ENCODE measurements at places on chromosomes 2 and 18.

- DNase-seq: no peak
Observed at GRCh38 chr18:44507729-44508325, 172.9 kb upstream of the SETBP1 start.

- no peak for DNase-seq
Observed at GRCh38 chr2:207253666-207254345, 88.1 kb upstream of the KLF7 start.

- DNase-seq: no peak
Observed at GRCh38 chr2:170685591-170685990, 29.5 kb upstream of the SP5 start.

- no peak for DNase-seq
Observed at GRCh38 chr18:57995331-57995730, 48.7 kb upstream of the NEDD4L start.

GRCh38 chr2:42425697-42426096 is 64.7 kb upstream of the COX7A2L start:
- DNase-seq: no peak

- DNase-seq: no peak
Observed at GRCh38 chr2:128597121-128597762, 278.6 kb upstream of the HS6ST1 start.

- peak; percentile 15 for DNase-seq
Observed at GRCh38 chr18:70489986-70490933, 201.4 kb downstream of the SOCS6 start.

DNA sequence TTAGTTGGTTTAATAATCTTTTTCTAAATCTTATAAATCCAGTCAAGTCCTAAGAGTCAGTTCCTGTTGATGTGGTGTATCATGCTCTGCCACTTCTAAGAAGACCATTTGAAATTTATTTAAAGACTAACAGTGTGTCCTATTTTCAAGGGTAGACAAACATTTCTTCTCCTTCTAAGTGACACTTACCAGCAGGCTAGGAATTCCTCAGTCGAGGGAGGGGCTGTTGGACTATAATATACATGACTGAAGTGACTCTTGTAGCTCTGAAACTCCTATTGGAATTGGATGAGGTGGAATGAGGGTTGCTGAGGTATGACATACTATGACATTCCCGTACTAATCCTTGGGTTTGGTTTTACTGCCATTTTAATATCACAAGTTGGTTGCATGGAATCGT is 30.6 kb downstream of the ITGB6 start:
- DNase-seq: no peak

GRCh38 chr18:71443706-71444480 is 1100.2 kb downstream of the CBLN2 start:
- no peak for DNase-seq

GRCh38 chr2:230891509-230891908 is 26.8 kb downstream of the ITM2C start:
- DNase-seq: no peak

DNA sequence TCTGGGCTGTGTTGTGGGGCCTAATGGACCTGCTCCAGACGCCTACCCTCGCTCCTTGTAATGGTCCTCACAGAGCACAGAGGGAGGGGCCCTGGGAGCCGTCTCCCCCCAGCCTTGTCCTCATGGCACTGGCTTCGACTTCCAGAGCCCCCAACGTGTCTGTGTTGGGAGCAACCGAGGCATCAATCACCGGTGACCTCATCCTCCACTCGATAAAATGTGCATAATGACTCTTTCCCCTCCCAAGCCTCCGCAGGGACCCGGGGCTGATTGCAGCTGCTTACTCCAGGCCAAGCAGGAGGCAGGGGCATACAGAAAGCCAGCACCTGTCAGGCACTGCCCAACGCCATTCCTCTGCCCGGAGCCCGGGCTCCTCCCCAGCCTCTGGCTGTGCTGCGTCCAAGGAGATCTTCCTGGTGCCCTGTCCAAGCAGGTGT is 271.7 kb downstream of the NDUFA10 start:
- DNase-seq: no peak

DNA sequence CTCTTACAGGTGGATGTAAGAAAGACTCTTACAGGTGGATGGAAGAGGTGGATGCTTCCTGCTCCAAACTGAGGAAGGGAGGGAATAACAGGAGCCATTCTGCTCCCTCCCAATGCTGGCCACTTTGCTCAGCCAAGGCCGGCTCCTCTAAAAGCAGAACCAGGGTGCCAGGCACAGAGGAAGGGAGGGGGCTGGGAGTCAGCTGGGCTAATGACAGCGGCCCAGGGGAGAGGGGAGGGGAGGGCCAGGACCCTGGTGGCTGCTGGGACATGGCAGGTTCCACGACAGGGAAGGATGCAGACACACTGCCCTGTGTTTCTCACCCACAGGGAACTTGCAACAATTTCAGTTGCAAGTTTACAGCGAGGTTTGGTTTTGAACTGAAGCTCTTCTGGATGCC is 173.4 kb downstream of the ANAPC1 start:
- no peak for DNase-seq

GRCh38 chr2:164710837-164711765 is 89.8 kb upstream of the GRB14 start:
- DNase-seq: no peak

DNA sequence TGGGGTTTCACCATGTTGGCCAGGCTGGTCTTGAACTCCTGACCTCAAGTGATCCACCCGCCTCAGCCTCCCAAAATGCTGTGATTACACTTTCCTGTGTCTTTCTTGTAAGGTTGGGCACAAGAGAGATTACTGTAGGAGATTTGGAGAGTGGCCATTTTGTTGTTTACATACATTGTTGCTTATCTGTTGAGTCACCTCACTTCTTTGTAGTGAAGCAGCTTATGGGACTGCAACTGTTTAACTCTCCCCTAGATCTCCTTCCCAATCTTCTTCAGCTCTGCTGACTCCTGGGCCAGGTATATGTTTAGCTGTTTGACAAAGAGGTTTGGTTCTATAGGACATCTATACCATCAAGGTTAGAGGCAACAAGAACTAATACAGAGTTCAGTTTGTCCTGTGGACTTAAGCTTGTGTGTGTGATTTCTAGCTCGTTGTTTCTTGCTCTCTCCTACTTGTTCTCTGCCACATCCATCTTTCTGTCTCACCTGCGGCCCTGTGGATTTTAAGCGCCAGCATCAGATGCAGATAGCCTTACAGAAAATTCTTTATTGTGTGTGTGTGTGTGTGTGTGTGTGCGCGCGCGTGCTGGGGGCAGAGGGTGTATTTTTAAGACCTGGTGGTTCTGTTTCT is 95.4 kb downstream of the HAUS1 start:
- no peak for DNase-seq

- DNase-seq: no peak
Observed at GRCh38 chr18:50751947-50752346, 67.9 kb downstream of the MRO start.

- DNase-seq: no peak
Observed at GRCh38 chr2:3301001-3301400, 76.6 kb downstream of the EIPR1 start.

DNA sequence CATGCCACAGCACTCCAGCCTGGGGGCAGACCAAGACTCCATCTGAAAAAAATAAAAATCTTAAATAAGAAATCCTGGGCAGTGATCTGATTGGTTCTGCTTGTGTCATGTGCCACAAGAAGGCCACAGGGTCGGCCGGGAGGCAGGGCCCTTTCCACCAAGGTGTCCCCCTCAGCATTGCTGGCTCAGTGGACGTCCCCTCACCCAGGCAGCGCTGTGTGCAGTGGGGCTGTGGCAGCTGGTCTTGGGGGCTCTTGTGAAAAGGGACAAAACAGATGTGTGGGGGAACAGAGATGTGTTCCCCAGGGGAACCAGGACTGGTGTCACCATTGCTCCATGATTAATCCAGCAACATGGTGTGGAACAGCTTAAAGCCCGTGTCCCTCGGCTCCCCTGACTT is 60.5 kb downstream of the HS6ST1 start:
- no peak for DNase-seq

DNA sequence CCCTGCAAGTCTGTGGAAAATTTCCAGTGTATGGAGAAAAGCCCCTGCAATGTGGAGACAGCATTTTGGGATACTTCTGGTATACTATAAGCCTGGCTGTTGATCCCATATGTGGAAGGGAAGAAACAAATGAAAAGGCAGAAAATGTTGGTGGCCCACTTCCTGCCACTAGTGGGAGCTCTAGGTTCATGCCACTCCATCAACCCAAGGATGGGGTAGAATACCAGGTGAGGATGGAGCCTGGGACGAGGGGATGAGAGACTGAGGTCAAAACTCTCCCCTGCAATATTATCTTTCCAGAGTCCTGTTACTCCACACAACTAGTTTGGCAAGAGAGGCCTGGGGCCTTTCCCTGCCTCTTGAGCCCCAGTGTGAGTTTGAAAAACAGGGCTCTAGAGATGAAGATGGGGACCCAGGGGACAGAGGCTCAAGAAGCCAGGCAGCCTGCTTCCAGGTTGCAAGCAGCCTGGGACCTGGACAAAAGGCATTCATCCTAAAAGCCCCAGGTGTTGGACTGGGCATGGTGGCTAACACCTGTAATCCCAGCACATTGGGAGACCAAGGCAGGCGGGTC is 31.9 kb downstream of the BMP10 start:
- DNase-seq: no peak

- no peak for DNase-seq
Observed at GRCh38 chr2:236910781-236911495, 174.8 kb upstream of the COPS8 start.

GRCh38 chr2:180463608-180464007 is 456.5 kb upstream of the CWC22 start:
- DNase-seq: no peak

DNA sequence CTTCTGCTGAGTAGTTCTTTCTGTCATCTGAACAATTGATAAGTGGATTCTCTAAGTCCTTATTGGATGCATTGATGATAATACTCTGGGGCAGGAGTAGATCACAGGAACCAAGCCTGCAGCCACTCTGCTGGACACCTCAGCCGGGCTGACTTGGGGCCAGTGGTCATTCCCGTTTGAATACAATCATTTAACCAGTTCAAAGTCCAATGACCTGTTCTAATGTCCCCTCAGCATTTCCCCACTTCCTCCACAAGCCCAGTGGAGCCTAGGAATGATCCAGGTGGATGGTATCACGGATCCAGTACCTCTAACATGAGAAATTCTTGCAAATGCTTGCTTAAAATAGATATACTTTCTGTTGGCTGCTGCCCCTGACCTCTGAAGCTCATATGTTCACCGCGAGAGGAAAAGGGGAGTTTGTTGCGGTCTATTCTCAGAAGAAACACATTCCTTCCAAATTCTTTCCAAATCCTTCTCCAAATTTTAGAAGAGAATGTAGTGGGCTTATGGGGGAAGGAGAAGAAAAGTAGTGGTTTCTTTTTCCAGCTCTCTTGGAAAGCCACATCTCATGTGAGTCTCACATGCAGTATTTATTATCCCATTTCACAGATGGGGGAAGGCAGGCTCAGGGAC is 170.9 kb downstream of the INHBB start:
- DNase-seq: no peak

GRCh38 chr2:221588306-221588985 is 16.3 kb upstream of the EPHA4 start:
- no peak for DNase-seq

Measured in stimulated activated CD4-positive, alpha-beta T cell treated with anti-CD3 and anti-CD28 coated beads, Interleukin-12 subunit alpha, Interleukin-12 subunit beta, amount 100 ng/mL, for 24 hours (primary cell).